ENCODE measurements at places on chromosomes 16 and 17.

GRCh38 chr16:6949240-6949639 lies 383.4 kb upstream of the RBFOX1 start:
- no peak for DNase-seq

GRCh38 chr17:58338841-58339754 lies 10.5 kb upstream of the TSPOAP1 start:
- no peak for DNase-seq

DNA sequence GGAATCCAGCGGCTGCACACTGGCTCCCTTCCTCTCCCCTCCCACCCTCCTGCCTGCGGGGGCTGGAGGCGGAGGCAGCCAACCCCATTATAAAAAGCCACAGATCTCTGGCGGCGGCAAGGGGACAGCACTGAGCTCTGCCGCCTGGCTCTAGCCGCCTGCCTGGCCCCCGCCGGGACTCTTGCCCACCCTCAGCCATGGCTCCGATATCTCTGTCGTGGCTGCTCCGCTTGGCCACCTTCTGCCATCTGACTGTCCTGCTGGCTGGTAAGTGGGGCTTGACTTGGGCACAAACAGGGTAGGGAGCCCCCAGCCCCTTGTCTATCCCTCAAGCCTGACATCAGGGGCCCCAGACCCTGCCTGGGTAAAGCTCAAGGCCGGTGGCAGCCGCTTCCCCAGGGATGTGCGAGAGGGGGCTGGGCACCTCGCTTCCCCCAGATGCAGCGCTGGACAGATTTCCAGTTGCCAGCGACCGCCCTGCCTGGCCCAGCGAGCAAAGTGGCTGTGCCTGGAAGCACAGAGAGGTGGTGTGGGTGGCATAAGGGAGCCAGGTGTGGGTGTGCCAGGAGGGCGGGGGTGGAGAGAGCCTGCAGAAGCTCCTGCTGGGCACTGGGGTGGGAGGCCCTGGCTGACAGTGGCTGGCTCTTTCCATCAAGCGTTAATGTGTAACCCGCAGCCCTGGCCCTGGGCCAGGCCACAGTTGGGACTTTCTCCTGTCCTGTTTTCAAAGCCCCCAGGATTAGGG lies at the start of gene CX3CL1:
TSS of gene CX3CL1 (plus strand) at position 119 of the 745 bp plus-strand sequence. CDS start at position 198, 79 bp downstream.
- no peak for DNase-seq

GRCh38 chr16:35560637-35560984 lies 2101.2 kb downstream of the TP53TG3F start:
- DNase-seq = no peak

DNA sequence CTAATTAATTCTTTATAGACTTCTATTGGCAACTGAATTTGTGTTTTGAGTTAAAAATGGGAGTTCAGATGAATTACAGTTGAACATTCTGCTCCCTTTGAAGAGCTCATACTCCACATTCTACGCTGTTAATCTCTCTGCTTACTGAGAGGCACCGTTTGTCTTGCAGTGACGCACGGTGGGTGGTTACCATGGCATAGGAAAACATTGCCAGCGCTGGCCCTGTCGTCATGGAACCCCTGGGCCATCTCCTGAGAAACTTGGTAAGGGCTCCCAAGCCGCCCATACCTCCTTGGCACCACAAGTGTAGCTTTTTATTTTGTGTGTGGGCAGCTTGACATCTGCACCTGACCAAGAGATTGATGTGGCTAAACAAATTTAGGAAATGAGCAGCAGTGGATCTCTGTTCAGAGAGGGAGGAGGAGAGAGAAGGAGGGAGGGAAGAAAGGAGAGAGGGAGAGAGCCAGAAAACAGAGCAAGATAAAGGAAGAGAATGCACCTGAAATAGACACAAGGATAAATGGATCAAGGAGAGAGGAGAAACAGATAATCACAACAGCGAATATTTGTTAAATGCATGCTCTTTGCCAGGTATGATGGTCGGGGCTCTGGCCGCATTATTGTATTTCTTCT lies 398.5 kb downstream of the HAPSTR1 start:
- DNase-seq = no peak

- no peak for DNase-seq
Observed at GRCh38 chr17:69608808-69609472, 194.4 kb downstream of the MAP2K6 start.

GRCh38 chr16:79181419-79181818 lies 419.1 kb downstream of the MAF start:
- DNase-seq = no peak

DNA sequence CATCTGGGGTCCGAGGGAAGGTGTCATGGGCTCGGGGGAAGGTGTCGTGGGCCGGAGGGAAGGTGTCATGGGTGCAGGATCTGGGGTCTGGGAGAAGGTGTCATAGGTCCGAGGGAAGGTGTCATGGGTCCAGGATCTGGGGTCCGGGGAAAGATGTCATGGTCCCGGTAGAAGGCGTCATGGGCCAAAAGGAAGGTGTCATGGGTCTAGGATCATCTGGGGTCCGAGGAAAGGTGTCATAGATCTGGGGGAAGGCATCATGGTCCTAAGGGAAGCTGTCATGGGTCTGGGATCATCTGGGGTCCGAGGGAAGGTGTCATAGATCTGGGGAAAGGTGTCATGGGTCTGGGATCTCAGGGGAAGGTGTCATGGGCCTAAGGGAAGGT lies 942 bp downstream of the RAB40C start:
- no peak for DNase-seq

DNA sequence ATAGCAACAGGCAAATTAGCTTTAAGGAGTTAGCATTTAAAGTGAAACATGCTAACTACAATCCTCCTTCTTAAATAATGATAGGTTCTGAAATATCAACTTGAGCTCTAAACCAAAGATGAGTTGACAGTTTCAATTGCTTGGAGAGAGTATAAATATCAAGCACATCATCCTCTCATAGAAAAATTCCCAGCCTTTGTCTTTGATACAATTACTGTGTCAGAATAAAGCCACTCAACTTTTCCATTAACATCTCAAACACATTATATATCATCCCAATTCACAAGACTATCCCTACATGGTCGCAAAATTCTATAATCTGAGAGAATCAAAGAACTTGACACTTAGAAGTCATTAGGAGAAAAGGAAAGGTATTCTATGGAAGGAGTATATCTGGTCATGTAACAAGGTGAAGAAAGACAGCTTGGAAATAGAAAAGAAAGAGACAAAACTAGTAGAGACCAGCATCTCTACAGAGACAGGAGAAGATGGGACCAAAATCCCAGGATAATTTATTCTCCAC lies 189.8 kb downstream of the CEP112 start:
- no peak for DNase-seq

DNA sequence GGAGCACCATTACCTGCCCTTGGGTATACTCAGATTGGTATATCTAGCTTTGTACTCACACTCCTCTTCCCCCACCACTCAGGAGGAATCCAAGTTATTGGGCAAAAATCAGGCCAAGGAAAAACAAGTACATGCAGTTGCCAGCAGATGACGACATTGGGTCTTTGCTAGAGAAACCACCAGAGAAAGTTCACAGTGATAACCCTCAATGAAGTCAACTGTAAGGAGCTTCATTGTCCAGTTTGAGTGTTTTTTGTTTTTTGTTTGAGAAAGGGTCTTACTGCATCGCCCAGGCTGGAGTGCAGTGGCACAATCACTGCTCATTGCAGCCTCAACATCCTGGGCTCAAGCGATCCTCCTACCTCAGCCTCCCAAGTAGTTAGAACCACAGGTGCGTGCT lies 34.6 kb upstream of the TOX3 start:
- no peak for DNase-seq

- DNase-seq = no peak
Observed at GRCh38 chr17:10557422-10557821, 8.0 kb upstream of the MYH2 start.

DNA sequence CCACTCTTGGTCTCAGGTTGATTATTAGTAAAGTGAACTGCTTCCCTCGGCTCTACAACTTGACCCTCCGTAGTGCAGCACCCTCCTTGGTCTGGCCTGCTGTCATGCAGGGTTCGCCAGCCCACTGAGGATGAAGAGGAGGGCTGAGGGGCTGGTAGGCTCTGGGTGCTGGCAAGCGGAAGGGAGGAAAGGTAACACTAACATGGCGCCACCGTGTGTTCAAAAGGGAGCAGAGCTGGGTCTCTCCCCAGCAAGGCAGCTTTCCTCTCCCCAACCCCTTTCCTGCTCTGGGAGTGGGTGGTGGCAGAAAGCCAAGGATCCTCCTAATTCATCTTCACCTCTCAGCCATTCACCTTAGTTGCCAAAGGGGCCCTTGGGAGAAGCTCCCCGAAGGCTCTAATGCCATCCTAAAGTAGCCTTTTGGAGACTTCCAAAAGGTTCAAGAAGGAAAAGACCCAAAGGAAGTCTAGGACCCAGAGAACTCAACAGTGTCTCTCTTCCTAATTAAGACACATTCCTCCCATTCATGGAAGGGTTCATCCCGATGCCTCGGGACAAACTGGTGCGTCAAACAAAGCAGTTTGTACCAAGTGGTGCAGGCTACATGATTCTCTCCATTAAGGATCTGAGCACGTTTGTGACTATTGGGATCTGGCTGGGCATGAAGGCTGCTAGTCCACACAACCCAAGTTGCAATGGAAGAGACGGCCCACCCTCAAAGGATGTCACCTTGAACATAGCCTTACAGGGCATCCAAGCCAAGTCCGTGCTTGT lies 90.8 kb upstream of the TOB1 start:
- peak; percentile 22 for DNase-seq

DNA sequence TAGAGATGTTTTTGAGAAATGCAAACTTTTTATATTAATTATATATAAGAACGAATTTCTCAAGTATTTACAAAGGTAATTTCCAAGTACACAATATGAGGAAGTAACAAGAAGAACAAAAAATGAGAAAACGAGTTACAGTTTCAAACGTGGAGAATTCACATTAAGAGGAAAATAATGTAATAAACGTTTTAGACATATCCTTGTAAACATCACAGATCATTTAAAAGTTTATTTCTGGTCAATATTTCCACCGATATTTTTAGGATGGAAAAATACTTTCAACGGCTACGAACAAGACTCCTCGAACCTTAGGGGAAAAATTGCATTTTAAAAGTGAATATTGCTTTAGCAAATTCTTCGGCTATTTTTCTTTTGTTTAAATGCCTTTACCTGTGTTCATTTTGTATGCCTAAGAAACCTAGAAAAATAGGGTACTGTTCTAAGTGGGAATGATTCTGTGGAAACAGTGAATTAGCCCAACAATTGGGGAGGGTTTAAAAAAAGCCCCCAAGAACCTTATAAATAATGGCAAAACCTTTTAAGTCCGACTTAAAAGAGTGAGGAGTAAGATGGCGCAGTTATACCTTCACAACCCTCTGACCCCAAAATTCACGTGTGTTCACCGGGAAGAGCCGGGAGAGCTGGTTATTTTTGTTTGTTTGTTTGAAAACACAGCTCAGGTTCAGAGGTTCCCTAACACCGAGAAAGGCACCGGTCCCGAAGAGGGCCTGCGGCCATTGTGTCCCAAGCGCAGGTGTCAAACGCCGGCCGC lies 3.3 kb downstream of the HNF1B start:
- DNase-seq = no peak

DNA sequence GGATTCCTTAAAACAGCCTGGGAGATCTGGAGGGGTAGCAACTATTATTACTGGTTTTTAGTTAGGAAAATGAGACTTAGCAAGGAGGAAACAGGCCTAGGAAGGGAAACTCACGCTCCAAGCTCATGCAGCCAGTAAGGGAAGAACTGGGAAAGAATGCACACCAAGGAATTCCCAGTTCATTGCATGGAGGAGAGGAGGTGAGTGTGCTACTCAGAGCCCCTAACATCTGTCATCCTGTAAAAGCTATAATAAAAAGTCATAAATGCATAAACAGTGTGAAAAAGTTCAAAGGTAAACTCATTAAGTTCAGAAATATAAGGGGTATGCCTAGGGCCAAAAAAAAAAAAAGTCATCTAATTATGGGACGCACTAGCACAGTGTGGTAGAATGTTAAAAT lies 25.9 kb downstream of the TMEM98 start:
- DNase-seq = no peak

GRCh38 chr17:79630126-79630525 lies 19.3 kb upstream of the RBFOX3 start:
- DNase-seq = no peak

- no peak for DNase-seq
Observed at GRCh38 chr17:1030684-1031532, 34.0 kb downstream of the TIMM22 start.

DNA sequence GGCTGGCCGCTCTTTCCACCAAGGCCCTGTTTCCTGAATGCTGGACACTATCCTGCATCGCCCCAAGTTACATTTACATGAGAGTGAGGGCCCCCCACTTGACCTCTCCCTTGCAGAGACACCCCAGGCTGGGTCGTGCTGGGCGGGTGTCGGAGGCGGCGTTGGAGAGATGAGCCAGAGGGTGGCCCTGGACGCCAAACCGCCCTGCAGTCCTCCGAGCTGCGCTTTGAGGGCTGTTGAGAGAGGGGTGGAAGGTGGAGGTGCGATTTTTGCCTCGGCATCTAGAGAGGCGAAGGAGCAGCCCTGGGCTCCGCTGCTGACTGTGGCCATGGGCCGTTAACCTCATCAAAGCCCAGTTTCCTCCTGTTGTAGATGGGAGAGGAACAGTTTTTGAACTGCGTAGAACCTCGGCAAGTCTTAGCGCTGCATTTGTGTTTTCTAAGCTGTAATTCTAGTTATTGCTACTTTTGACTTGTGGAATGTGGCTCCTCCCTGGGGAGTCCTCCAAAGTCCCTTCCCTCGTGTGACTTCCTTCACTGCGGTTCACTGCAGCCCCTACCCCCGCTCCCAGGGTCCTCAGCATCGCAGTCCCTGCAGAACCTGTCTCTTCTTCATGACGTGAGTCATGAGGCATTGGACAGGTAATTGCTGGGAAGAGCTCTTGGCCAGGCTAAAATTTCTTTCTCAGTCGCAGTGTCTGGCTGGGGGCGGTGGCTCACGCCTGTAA lies 986 bp upstream of the ELOB start:
- DNase-seq = no peak

DNA sequence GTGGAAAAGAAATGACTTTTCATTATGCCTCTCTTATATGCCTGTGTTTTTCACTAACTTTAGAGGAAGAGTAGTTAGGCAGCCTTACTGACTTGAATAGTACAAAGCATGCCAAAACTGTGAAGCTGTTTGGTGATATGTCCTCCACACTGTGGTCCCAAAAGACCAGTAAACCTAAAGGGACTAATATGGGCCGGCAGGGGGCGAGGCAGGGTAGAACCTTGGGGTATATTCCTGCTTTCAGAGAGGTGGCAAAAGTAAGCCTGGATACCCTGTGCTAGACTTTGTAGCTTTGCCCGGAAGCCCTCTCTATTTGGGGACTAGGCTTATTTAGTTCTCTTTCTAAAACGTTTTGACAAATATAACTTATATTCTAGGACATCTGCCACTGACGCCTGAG lies 36.5 kb upstream of the VWA3A start:
- no peak for DNase-seq

DNA sequence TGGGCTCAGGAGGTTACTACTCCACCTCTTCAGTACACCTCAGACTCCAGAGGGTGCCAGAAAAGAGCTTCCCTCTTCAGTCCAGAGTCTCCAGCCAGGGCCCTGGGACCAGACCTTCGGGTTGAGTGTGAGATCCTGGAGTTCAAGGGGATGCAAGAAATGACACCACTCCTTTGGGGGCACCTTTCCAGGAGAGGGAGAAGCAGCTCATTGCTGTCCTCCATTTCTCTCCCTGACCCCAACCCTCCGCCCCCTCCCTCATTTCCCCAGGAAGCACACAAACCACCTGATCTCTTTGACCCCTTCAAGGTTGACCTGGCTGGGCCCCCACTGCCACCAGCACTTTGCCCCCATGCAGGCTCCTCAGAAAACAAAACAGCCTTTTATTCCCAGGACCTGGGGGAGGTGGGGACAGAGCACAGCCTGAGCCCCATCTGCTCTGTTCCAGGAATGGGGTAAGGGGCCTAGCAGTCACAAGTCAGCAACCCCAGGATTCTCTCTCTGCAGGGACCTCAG lies 21.4 kb downstream of the CDH5 start:
- no peak for DNase-seq

GRCh38 chr16:77439106-77439505 lies 4.3 kb upstream of the ADAMTS18 start:
- DNase-seq = no peak

Measured in stimulated activated CD4-positive, alpha-beta T cell treated with anti-CD3 and anti-CD28 coated beads, TNF-alpha, amount 100 ng/mL, for 1 hour (primary cell).